ENCODE measurements at places on chromosomes 5 and 9. TPM values are rescaled to one million over a fixed set of nuclear protein-coding genes. Genes with fewer than 3 reads are reported as not detected.

TMEM215 gene
- total RNA-seq: 0.09 TPM

SLC24A2 gene
- not detected for total RNA-seq

C5orf58 gene
- not detected for total RNA-seq

DNA sequence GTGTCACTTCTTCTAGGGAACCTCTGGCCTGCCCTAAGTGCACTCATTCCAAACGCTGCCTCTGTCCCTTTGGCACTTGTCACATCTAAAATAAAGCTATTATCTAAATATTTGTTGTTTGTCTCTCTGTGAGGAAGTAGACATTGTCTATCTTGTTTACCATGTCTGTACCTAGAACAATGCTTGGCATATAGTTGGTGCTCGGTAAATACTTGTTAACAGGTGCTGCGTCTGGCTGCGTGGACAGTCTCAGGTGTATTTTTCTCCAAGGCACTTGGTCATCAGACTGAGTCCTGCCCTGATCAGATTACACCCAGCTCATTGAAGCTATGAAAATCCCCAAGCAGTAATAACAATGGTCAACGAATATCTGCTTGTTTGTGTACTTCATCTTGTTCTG lies 174.9 kb upstream of the SMIM23 start:
- no peak for DNase-seq

DNA sequence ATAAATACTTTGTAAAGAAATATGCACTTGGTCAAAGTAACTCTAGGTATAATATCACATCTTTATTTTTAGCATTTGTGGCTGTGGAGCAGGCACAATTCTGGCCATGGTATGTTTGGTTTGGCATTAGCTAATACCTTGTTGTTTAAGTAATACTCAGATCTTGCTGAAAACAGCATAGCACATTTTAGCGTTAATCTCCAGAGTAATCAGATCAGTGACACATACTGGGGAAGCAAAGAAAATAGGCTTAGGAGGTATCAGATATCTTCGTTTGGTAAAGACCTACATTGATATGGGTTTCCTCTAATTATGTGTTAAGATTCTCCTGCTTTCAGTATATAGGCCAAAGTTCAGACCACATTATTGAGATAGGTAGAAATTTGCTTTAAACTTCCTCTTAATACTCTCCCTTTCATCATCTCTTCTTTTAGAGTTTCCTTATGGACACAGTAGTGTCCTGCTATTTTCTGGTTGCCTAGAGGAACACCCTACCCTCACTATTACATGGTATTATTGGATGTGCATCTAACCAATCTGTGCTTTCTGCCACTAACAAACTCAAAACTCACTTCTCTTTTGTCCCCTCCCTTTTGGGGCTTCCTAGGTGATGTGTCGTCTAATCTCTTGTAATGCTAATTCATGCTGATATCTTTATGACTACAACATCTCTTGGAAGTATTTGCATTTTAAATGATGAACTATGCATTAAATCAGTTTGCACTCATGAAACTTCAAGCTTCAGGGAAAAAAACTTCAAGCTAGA lies 437.3 kb upstream of the ADAMTSL1 start:
- DNase-seq: no peak

DNA sequence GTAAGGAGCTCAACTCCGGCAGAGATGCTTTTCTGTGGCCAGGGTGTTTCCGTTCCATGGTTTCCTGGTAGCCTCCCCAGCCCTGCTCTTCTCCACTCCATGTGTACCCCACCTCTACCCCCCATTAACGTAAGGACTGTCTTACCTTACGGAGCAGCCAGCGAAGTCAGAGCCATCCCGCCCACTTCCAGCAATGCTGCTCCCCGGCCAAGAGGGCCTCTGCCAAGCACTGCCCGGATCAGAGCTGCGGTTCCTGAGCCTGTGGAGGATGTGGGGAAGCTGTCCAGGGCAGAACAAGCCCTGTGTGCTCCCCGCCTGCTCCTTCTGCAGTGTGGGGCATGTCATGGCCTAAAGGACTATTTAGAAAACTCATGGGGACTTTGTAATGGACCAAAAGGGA lies 261.2 kb downstream of the GADD45G start:
- DNase-seq: peak; percentile 39

GRCh38 chr5:57505272-57506200 lies 22.9 kb upstream of the ACTBL2 start:
- DNase-seq: no peak
